ENCODE measurements at places on chromosomes 2 and 18.

DNA sequence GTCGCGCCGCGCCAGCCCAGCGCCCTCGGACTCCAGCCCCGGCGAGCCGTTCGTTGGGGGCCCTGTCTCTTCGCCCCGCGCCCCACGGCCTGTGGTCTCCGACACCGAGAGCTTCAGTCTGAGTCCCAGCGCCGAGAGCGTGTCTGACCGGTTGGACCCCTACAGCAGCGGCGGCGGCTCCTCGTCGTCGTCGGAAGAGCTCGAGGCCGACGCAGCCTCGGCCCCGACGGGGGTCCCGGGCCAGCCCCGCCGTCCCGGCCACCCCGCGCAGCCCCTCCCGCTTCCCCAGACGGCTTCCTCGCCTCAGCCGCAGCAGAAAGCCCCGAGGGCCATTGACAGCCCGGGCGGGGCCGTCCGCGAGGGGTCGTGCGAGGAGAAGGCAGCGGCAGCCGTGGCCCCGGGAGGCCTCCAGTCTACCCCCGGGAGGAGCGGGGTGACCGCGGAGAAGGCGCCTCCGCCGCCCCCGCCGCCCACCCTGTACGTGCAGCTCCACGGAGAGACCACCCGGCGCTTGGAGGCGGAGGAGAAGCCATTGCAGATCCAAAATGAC is 1.4 kb downstream of the PHLPP1 start:
- peak; percentile 61 for DNase-seq

- DNase-seq: no peak
Observed at GRCh38 chr2:237594514-237594871, 4.0 kb upstream of the RAB17 start.

GRCh38 chr2:149483004-149483605 is 104.5 kb downstream of the MMADHC start:
- DNase-seq: no peak

DNA sequence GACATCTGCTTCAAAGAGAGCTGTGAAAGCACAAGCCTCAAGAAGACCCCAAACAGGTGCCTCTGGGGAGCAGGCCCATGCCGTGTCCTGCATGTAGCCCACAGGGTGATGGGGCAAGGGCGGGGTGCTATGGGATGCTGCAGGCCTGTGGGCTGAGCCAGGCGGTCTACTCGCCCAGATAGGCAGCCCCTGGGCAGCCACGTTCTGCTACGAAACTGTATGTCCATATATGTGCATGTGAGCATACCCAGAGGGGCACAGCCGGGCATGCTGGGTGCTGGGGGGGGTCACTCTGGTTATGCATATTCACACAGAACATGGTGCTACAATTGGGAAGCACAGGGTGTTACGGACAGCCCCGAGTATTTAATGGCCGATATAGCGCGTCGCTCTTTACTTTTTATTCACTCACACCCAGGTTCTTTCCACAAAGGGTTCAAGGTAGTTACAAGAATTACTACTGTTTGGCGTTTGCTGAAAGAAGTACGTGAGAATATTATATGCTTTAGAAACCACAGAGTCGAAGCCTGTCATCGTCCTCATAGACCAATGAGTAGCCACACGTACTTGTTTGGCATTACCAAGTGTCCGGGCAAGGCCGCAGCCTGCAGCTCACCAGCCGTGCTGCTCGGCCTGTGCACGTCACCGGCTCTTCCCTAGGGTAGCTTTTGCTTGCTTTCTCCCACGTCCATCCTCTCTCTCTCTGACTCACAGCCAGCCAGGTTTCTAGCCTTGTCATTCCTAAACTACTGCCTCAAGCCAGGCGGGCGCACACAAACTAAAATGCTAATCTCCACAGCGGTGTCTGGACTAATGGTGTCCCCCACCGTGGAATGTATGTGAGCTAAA is 14.4 kb downstream of the MTERF4 start:
- no peak for DNase-seq

DNA sequence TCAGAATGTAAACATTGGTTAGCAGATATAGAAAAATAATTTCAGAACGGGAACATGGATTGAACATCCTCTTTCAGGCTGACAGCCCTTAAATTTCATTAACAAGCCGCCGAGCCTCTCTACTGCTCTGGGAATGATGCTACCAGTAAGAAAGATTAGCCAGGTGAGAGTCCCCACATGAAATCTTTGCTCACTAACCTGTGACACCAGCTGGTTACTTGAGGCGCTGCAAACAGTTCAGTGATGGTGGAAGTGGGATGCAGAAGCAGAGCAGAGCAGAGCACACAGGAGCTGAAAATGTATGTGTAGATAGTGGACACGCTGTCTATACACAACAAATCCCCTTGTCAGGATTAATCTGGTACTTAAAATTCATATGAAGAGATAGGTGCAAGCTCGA is 721.1 kb downstream of the DPP10 start:
- no peak for DNase-seq

DNA sequence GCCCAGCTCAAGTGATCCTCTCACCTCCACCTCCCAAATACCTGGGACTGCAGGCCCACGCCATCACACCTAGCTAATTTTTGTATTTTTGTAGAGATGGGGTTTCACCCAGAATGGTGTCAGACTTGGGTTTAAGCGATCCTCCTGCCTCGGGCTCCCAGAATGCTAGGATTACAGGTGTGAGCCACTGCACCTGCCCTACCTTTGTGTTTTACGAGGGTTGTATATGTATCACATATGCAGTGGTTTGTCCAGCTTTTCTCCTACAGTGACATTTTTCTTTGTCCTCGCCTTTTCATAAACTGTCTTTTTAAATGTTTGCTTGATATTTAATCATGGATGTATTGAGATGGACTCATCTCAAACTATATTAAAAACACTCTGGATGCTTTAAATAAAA is 38.5 kb downstream of the AGAP1 start:
- no peak for DNase-seq

GRCh38 chr2:159605441-159606178 is 10.7 kb downstream of the BAZ2B start:
- DNase-seq: no peak

DNA sequence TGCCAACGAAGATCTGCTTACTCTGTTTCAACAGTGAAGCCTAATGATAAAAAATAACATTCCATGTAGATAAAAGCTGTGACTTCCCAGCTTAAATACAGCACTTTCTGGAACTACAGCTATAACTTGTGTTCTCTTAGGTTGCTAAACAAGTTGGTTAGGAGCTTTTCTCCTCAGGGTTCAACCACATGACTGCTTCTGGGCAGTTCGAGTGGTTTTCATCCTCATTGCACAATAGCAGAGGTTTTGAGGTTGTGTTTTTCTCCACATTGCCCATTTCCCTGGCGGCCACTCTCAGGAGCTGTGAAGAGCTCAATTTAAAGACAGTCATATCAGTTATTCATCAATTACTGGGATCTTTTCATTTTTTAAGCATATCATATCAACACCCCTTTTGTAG is 102.2 kb upstream of the CYP1B1 start:
- peak; percentile 73 for DNase-seq

- DNase-seq: no peak
Observed at GRCh38 chr2:219702796-219703545, 75.5 kb downstream of the SLC4A3 start.

DNA sequence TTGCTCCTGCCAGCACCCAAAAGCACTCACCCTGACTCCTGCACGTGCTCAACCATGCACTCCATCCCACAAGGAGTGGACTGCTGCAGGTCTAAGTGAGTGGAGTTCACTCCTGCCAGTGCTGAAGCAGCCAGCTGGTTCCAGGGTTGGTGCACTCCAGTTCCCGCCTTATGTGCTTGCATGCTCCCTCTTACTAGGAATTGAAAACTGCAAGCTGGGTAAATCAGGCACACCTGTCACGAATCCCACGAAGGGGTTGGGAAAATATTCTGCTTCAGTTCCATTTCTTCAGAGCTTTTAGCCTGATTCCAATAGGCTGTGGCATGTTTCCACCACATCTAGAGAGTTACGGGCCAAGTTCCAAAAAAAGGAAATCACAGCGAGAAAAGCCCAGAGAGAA is 1365.5 kb upstream of the CHAC2 start:
- no peak for DNase-seq

DNA sequence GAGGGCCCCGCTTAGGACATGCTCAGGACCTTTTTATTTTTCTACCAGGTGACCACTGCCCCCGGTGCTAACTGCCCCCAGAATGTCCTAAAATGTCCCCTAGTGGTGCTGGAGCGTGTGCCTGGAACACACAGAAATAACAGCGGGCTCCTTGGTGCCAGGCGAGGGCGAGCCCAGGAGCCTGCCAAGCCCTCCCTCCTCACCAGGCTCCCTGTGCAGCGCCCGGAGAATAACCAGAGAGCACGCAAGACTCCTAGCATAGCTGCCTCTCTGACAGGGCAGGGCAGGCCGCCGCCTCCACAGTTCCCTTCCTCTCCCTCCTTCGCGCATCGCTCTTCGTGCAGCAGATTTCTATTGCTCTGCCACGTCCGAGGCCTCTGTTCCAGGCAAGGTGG is 84.3 kb upstream of the ZNF516 start:
- no peak for DNase-seq

- no peak for DNase-seq
Observed at GRCh38 chr2:172223601-172224054, 120.9 kb upstream of the DLX2 start.

GRCh38 chr2:100882645-100883613 is 63.0 kb downstream of the NPAS2 start:
- no peak for DNase-seq

- DNase-seq: no peak
Observed at GRCh38 chr2:70009762-70010575, 48.5 kb upstream of the ASPRV1 start.

- no peak for DNase-seq
Observed at GRCh38 chr2:205217004-205217403, 465.3 kb upstream of the NRP2 start.

GRCh38 chr2:9674891-9675414 is 44.2 kb upstream of the YWHAQ start:
- no peak for DNase-seq

- DNase-seq: no peak
Observed at GRCh38 chr2:64454386-64455332, 697 bp downstream of the LGALSL start.

DNA sequence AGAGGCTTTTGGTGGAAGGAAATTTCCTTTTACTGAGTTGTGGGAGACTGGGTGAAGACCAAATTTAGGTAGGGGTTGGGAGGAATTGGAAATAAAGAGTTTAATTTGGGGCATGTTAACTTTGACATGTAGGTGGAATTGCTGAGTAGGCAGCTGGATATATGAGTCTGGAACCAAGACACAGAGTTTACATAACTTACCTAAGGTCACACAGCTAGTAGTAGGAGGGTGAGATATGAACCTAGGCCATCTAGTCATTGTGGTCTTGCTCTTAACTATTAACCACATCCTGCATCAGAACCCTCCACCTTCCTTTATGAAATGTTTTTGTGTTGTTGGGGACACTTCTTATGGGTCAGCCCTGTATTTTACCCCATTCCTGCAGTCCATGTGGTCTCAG is 113.1 kb downstream of the ICOS start:
- DNase-seq: no peak

GRCh38 chr2:109663721-109664120 is 49.6 kb downstream of the SOWAHC start:
- DNase-seq: no peak

GRCh38 chr2:153354377-153354776 is 124.2 kb downstream of the RPRM start:
- no peak for DNase-seq

GRCh38 chr2:202638721-202639120 is 4.0 kb downstream of the FAM117B start:
- DNase-seq: no peak

GRCh38 chr2:151156431-151156830 is 105.2 kb downstream of the RBM43 start:
- DNase-seq: no peak

DNA sequence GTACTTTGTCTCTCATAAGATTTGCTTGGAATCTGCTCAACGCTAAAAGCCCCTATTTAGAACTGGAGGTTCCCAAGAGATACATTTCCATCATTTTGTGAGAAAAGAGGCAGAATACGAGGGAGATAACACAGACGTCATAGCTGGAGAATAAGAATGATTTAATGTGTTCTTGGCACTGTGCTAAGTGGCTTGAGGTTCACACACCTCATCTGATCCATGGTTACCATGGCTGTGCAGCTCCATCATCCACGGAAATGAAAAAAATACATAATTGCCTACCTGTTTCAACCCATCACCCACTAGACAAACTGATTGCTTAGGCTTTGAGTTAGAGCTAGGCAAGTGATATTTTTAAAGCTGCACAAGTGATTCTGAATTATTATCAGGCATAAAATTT is 227.6 kb downstream of the SLC8A1 start:
- no peak for DNase-seq

- peak; percentile 66 for DNase-seq
Observed at GRCh38 chr18:11688972-11689668, at the start of gene GNAL. Gene GNAL, plus strand, starts transcription at chr18:11689264. Its CDS starts 300 bp downstream, at chr18:11689564.

DNA sequence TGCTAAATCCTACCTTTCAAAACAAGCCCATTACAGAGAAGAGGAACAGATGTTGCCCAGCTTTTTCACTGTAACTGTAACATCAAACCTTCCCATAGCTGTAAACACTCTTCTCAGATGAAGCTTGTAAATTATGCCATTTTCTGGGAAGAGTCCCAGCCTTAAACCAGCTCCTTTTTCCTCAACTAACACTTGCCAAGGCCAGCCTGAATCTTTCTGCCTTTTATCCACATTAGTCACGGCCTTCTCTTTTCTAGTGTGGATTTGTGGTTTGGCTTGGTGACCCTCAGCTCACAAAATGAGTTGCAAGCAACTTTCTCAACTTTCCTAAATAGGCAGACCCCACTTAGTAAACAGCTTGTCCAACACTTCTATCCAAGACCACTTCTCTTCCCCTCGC is 90.2 kb downstream of the CABLES1 start:
- DNase-seq: peak; percentile 22

DNA sequence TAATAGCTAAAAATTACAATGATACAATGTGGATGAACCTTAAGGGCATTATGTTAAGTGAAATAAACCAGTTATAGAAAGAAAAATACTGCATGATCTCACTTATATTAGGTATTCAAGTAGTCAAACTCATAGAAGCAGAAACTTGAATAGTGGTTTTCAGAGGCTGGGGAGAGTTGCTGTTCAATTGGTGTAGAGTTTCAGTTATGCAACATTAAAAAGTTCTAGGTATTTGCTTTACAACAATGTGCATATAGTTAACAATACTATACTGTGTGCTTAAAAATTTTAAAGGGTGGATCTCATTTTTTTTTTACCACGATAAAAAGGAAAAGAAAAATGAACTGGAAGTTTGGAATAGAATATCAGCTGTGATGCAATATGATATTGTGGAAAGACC is 479.1 kb downstream of the SPAG16 start:
- DNase-seq: no peak

GRCh38 chr2:45595721-45596435 is 15.2 kb downstream of the SRBD1 start:
- DNase-seq: no peak

DNA sequence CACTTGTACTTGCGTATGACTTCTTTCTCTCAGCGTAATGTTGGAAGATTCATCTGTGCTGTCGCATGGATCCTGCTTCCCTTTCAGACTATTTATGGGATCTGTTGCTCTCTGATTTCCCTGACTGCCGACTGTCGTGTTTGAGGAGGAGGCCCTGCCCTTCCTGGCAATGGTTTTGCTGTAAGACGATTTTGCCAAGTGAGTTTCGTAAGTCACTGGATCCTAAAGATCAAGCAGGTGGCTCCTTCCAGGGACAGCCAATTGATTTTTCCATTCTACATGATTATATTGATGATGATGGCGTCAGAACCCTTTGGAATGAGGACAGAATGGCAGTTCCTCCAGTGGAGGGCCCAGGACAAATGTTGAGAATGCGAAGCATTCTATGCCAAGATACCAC is 8.7 kb upstream of the B3GNT2 start:
- DNase-seq: no peak

- DNase-seq: no peak
Observed at GRCh38 chr2:40346535-40347354, 105.1 kb downstream of the SLC8A1 start.

Measured in natural killer cell treated with Interleukin-12 subunit alpha and Interleukin-12 subunit beta and Interleukin-15 and Interleukin-18, amount 100 ng/mL, for 72 hours (primary cell).